ENCODE measurements at places on chromosomes 13 and 19.
A peak's percentile ranks its signal among the peaks of the same experiment; 100 is the strongest.

GRCh38 chr13:77891041-77891440, 27.6 kb downstream of the EDNRB start:
- no peak overlapping the region for H3K4me3 ChIP-seq
- DNase-seq: no peak
- H3K27me3 ChIP-seq: no peaks in the 10 kb centered on the region
- no peaks in the 10 kb centered on the region for H3K4me1 ChIP-seq

DNA sequence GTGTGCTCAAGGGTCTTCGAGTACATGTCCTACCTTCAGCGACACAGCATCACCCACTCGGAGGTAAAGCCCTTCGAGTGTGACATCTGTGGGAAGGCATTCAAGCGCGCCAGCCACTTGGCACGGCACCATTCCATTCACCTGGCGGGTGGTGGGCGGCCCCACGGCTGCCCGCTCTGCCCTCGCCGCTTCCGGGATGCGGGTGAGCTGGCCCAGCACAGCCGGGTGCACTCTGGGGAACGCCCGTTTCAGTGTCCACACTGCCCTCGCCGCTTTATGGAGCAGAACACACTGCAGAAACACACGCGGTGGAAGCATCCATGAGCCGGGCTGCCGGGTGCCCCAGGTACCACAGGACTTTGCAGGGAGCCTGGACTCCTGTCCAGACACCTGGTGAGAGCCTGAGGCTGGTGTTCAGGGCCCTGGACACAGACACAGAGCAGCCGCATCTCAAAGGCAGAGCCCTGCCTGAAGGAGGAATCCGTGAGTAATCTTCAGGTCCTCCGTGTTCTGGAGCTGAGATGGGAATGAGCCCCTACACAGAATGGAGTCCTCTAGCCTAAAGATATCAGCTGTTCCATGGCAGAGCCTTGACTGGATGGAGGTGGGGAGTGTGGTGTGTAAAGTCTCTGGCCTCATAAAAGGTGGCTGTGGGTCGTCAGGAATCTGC, 1.5 kb downstream of the ZNF581 start:
- H3K27me3 ChIP-seq: no peaks in the 10 kb centered on the region
- peaks cover 27% of the 10 kb centered on the region for H3K4me1 ChIP-seq
- no peaks in the 10 kb centered on the region for H3K36me3 ChIP-seq

- no peaks in the 10 kb centered on the region for H3K36me3 ChIP-seq
- no peak overlapping the region for H3K27ac ChIP-seq
- H3K27me3 ChIP-seq: no peaks in the 10 kb centered on the region
- DNase-seq: no peak
- no peaks in the 10 kb centered on the region for H3K4me1 ChIP-seq
- no peak overlapping the region for H3K4me3 ChIP-seq
These were observed 40.4 kb upstream of the ZNF254 start for GRCh38 chr19:24046550-24046949.

DNA sequence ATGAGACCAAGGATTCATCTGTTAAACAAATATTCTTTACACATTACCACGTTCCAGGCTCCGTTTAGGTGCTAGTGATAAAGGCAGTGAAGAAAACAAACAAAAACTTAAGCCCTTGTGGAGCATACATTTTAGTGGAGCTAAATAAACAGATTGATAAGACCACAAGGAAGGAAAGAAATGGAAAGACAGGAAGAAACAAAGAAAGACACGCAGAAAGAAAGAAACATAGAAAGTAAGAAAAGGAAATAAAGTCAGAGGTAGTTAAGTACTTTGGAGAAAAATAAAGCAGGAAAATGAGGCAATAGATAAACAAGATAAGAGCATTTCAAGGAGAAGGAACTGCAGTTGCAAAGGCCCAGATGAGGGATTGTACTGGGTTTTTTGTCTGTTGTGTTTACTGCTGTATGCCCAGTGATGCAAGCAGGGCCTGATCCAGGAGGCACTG, 998 bp downstream of the NFKBIB start:
- DNase-seq: no peak
- H3K27me3 ChIP-seq: no peaks in the 10 kb centered on the region
- peaks cover 11% of the 10 kb centered on the region for H3K4me1 ChIP-seq
- H3K4me3 ChIP-seq: peak overlapping the region; percentile 35

GRCh38 chr13:51068501-51068900, 42.6 kb downstream of the C13orf42 start:
- DNase-seq: no peak
- H3K36me3 ChIP-seq: no peaks in the 10 kb centered on the region
- H3K27ac ChIP-seq: no peak overlapping the region
- H3K4me3 ChIP-seq: no peak overlapping the region

- H3K4me1 ChIP-seq: no peaks in the 10 kb centered on the region
- H3K36me3 ChIP-seq: peaks cover 12% of the 10 kb centered on the region
- no peak overlapping the region for H3K4me3 ChIP-seq
- H3K27me3 ChIP-seq: no peaks in the 10 kb centered on the region
- no peak overlapping the region for H3K27ac ChIP-seq
- DNase-seq: no peak
These were observed 18.5 kb downstream of the ZNF71 start for GRCh38 chr19:56613639-56614038.

GRCh38 chr13:26538363-26539317, 18.8 kb upstream of the WASF3 start:
- no peak overlapping the region for H3K27ac ChIP-seq
- no peaks in the 10 kb centered on the region for H3K36me3 ChIP-seq
- H3K4me1 ChIP-seq: no peaks in the 10 kb centered on the region
- no peaks in the 10 kb centered on the region for H3K27me3 ChIP-seq

DNA sequence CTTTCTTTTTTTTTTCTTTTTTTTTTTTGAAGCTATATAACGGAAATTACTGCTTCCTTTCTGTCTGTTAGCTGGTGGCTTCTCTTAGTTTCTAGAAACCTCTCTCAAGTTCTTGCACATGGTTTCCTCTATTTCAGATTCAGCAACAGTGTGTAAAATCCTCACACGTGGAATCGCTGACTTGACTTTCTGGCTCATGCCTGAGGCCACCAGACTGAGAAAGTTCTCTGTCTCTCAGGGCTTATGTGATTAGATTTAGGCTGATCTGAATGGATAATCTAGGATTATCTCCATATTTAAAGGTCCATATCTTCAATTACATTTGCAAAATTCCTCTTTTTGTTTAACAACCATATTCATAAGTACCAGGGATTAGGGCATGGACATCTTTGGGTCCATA, 856.3 kb upstream of the SLITRK6 start:
- no peak for DNase-seq
- no peaks in the 10 kb centered on the region for H3K36me3 ChIP-seq
- H3K4me1 ChIP-seq: no peaks in the 10 kb centered on the region
- H3K4me3 ChIP-seq: no peak overlapping the region
- H3K27ac ChIP-seq: no peak overlapping the region
- H3K27me3 ChIP-seq: no peaks in the 10 kb centered on the region

- no peak for DNase-seq
- no peak overlapping the region for H3K4me3 ChIP-seq
- H3K4me1 ChIP-seq: no peaks in the 10 kb centered on the region
- no peaks in the 10 kb centered on the region for H3K36me3 ChIP-seq
- no peaks in the 10 kb centered on the region for H3K27me3 ChIP-seq
These were observed 13.7 kb downstream of the F2RL3 start for GRCh38 chr19:16902545-16902944.

- peak overlapping the region; percentile 14 for H3K27ac ChIP-seq
- H3K4me1 ChIP-seq: no peaks in the 10 kb centered on the region
- H3K27me3 ChIP-seq: no peaks in the 10 kb centered on the region
These were observed 362.6 kb downstream of the KLF5 start for GRCh38 chr13:73421310-73421912.

- no peaks in the 10 kb centered on the region for H3K27me3 ChIP-seq
- DNase-seq: no peak
- H3K4me3 ChIP-seq: no peak overlapping the region
- no peaks in the 10 kb centered on the region for H3K36me3 ChIP-seq
- H3K4me1 ChIP-seq: no peaks in the 10 kb centered on the region
These were observed 414.8 kb upstream of the PCDH20 start for GRCh38 chr13:61830475-61830874.

DNA sequence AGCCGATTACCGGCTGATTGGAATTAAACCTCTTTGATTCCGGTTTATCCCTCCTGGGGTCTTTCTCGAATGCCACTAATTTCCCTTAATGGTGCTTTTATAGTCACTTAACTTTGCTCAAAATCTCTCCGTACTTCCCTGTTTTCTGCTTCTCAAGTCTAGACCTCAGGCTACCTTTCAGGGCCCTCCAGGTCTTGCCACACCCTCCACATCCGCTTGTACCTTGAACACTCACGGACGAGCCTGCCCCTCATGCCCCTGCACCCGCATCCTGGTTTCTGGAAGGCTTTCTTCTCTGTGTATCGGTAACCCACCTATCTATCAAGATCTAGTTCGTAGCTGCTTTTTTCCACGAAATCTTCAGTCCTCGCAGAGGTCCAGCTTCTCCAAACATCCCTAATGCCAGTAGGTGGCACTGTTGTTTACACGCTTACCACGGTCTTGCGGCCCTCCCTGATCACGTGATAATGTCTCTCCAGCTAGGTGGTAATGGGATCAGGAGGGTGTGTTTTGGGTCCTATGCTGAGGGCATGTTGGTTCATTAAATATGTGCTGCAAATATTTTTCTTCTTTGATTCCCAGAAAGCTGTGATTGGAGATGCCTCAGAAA, 13.8 kb downstream of the ATP12A start:
- no peaks in the 10 kb centered on the region for H3K27me3 ChIP-seq
- peak; percentile 79 for DNase-seq
- no peak overlapping the region for H3K27ac ChIP-seq

DNA sequence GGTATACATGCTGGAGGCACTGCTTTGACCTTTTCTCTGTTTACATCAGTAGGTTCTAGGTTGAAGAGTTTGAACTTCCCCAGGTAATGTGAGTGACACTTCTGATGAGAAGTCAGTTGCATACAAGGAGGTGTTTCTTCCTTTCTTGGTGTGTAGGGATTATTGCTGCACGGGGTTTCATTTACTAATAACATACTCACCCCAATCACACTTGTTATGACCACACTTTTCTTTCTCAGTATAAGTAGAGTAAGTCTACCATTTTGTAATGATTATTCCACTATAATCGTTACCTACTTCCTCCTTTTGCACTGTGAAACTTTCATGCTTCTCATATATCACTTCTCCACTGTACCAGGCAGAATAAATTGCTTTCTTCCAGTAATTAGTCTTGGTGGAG, 138.0 kb downstream of the TNFSF13B start:
- DNase-seq: no peak
- no peak overlapping the region for H3K4me3 ChIP-seq
- no peaks in the 10 kb centered on the region for H3K36me3 ChIP-seq
- H3K27ac ChIP-seq: no peak overlapping the region
- no peaks in the 10 kb centered on the region for H3K4me1 ChIP-seq

GRCh38 chr13:37413161-37413560, 185.4 kb downstream of the POSTN start:
- peaks cover 9% of the 10 kb centered on the region for H3K4me1 ChIP-seq
- H3K27ac ChIP-seq: no peak overlapping the region
- H3K27me3 ChIP-seq: no peaks in the 10 kb centered on the region
- no peaks in the 10 kb centered on the region for H3K36me3 ChIP-seq

DNA sequence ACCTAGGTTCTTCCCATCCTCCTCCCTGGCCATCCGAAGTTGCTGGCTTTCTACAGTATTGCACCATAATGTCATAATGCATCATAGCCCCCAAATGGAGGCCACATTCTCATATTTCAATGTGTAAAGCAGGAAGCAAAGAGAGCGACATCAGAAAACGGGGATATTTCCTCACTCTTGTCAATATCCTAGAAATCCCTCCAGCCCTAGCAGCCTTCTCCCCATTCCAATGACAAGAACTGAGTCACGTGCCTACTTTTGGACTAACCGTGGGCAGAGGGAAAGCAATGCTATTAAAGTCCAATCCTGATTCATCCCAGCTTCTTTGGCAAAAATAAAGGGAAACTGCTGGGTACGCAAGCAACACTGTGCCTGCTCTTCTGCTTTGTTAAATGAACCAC, 4.3 kb upstream of the RAP2A start:
- no peaks in the 10 kb centered on the region for H3K27me3 ChIP-seq
- no peak for DNase-seq
- no peak overlapping the region for H3K4me3 ChIP-seq
- H3K36me3 ChIP-seq: no peaks in the 10 kb centered on the region
- H3K27ac ChIP-seq: no peak overlapping the region

- peaks cover 5% of the 10 kb centered on the region for H3K4me1 ChIP-seq
- no peak for DNase-seq
- H3K27ac ChIP-seq: peak overlapping the region; percentile 54
- H3K4me3 ChIP-seq: no peak overlapping the region
These were observed 184.0 kb upstream of the UBL3 start for GRCh38 chr13:30034458-30034795.

DNA sequence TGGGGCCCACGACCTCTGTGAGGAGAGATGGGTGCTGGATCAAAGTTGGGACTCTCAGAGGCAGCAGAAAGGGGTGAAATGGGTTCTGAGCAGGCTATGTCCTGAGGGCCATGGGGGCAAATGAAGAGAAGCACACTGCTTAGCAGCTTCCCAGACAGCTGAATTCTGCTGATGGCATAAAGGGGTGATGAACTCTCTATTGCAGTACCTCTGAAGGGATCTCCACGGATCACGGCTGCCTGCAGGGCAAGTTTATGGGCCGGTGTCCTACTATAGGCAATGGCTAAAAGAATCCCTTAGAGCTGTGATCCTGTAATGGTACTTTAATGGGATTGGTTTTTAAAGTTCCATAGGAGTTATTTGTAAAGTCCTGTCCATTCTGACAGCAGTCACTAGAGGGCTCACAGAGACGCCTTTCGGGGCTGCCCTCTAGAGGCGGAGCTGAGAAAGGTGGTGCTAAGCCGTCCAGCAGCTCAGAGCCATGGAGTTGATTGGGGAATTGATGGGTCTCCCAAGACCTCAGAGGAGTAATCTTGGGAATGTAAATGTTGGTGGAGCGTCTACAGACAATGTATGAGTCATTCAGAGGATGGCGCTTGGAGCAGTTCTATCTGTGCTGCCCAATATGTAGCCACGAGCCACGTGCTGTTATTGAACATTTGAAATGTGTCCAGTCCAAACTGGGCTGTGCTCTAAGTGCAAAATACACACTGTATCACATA, 287.3 kb downstream of the COG6 start:
- H3K4me1 ChIP-seq: no peaks in the 10 kb centered on the region
- H3K27me3 ChIP-seq: no peaks in the 10 kb centered on the region
- no peak overlapping the region for H3K27ac ChIP-seq
- DNase-seq: peak; percentile 83
- no peak overlapping the region for H3K4me3 ChIP-seq

DNA sequence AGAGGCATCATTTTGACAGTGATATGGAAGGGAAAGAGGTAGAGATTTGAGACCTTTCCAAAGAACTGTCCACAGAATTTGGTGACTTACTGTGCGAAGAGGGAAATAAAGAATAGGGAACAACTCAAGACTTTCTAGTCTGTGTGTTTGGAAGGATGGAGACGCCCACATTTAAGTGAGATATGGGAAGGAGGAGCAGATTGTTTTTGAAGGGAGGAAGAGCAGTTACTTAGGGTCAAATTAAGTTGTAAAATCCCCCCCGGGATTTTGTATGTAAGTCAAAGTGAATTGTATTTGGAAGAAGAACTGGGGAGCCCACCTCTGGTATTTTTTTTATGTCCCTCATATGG, 1.2 kb downstream of the USPL1 start:
- peak overlapping the region; percentile 85 for H3K27ac ChIP-seq
- H3K4me3 ChIP-seq: peak overlapping the region; percentile 35
- H3K4me1 ChIP-seq: peaks cover 13% of the 10 kb centered on the region
- no peaks in the 10 kb centered on the region for H3K36me3 ChIP-seq
- H3K27me3 ChIP-seq: no peaks in the 10 kb centered on the region
